Mucosa of descending colon (tissue), 3 donors: ENCODE measurements at places on chromosomes 12 and 14.
A peak's percentile ranks its signal among the peaks of the same experiment; 100 is the strongest.

DNA sequence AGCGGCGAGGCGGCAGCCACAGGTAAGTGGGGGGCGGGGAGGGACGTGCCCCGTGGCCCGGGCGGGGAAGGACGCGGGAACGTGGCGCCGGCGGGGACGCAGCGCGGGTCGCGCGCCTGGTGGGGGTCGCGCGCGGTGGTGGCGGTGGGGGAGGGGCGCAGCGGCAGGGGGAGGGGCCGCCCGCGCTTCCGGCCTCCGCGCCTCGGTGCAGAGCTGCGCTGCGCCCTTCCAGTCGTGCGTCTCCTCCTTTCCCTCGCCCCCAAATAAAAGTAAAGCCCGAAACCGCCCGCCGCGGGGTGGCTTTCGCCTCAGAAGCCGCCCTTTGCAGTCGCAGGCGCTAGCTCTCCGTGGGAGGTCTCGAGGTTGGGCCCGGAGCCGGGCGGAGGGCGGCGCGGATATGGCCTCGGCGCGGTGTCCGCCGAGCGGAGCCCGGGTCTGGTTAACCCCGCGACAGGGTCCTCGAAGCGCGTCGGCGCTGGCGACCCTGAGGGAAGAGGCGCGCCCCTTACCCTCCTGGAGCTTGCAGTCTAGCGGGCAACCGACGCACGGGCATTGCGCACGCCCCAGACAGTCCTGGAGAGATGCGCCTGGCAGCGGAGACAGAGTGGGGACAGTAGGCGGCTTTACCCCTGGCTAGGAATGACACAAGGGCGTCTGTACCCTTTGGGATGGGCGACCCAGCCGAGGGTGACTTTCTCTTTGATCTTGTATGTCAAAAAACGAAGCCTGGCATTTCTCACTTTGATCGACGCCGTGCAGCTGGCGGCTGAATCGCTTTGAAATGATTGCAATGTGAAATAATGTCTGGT, 589 bp downstream of the ATF1 start:
- peak; percentile 78 for DNase-seq

DNA sequence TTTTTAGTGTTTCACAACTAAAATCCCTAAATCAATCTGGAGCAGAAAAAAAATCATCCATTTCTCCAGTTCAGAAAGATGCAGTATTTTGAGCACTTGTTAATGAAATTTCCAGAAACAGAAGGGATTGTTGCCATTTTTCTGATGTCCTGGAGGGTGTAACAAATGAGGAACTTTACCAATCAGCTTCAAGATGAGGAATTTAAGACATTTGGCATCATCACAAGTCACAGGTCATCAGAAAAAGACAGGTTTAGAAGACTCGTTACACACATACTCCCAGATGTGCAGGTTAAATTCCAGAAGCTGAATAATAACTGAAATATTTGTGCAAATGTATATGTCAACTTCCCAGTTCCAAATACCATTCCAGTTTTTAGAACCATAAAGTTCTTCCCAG, 482 bp upstream of the PSMC1 start:
- DNase-seq, result no peak

GRCh38 chr14:68817506-68818212, 24.8 kb upstream of the ZFP36L1 start:
- DNase-seq, result no peak

DNA sequence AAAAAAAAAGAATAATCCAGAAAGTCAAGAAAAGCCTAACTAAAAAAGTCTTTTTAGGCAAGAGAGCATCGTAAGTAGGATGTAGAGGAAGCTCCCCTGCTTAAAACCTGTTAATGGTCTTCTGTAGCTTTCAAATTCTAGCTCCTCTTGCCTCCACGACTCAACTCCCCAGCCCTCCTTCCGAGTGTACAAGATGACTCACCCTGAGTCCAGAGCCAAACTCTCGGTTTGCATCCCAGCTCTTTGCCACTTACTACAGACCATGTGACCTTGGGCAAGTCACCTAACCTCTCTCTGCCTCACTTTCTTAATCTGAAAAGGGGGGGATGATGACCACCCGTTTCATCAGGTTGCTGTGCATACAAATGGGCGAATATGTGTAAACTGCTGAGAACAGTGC, 460.4 kb downstream of the DPF3 start:
- DNase-seq, result no peak

DNA sequence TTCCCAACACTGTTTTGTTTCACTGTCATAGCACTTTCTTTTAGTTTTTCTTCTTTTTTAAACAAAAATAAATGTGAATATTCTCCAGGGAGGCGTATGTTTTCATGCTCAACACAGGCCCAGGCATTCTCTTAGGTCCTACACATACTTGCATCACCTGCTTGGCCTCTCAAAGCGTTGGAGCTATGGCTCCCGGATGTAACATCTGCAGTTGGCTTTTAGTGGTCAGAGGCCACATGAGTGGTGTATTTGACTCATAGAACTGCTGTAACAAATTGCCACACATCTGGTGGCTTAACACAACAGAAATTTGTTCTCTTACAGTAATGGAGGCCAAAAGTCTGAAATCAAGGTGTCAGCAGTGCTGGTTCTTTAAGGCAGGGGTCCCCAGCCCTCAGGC, 44.6 kb upstream of the VRK1 start:
- DNase-seq, result no peak
